ENCODE measurements at places on chromosomes 2 and 18.

- DNase-seq = no peak
Observed at GRCh38 chr2:41954304-41955291, 93.2 kb upstream of the PKDCC start.

- no peak for DNase-seq
Observed at GRCh38 chr2:159399716-159400415, 113.4 kb upstream of the WDSUB1 start.

- peak; percentile 16 for DNase-seq
Observed at GRCh38 chr2:160427629-160428404, 65.8 kb downstream of the RBMS1 start.

DNA sequence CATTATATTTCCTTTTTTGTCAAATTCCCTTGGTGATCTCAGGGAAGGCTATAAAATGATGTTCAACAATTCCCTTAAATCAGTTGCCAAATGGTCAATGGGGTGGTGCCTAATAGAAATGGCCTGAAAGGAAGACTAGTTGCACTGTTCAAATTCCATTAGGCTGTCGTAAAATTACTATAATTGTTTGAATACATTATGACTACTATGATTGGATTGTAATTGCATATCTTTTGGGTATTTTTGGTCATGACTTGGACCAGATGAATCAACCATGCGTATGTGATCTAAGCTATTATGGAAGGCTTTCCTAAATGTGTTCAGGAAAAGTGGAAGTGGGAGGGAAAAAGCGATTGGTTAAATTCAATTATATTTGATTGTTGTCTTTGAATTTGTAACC, 41.3 kb upstream of the KCNE4 start:
- DNase-seq = no peak

GRCh38 chr2:238561230-238561629, 134.5 kb downstream of the ASB1 start:
- no peak for DNase-seq

GRCh38 chr18:34872066-34872465, 162.0 kb downstream of the DTNA start:
- DNase-seq = no peak

- DNase-seq = peak; percentile 77
Observed at GRCh38 chr2:96251721-96252292, 14.0 kb downstream of the TMEM127 start.

- DNase-seq = no peak
Observed at GRCh38 chr2:147463881-147464520, 380.8 kb upstream of the ACVR2A start.

GRCh38 chr2:195563857-195564512, 93.0 kb upstream of the SLC39A10 start:
- DNase-seq = no peak

- DNase-seq = no peak
Observed at GRCh38 chr18:22408059-22408458, 9.7 kb downstream of the CTAGE1 start.

GRCh38 chr2:26300234-26300925, 45.6 kb upstream of the SELENOI start:
- no peak for DNase-seq

- DNase-seq = no peak
Observed at GRCh38 chr2:231709636-231709980, 1.3 kb downstream of the PTMA start.

- DNase-seq = no peak
Observed at GRCh38 chr2:16250466-16250865, 310.1 kb downstream of the MYCN start.

DNA sequence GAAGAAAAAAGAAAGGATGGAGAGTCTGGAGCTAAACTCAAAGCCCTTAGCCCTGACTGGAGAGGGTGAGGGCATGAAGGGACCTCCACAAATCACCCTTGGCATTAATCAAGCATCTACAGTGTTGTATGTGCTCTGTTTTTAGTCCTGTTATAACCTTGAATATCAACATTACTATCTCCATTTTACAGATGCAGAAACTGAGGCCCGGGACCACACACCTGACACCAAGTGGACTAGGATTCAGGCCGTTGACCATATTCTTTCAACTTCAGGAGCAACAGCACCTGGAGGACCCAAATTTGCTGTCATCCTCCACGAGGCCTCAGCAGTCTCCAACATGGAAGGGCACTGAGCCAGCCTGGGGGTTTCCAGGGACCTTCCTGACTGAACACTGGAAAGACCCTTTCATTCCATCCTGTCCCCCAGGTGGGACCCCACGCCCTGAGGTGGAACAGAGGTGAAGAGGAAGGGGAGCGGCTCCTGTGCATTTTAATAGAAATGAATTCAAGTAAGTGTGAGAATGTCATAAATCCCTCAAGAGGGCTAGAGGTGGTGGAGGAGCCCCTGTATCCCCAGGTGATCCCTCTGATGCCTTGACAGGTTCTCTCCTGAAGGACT, 41.0 kb downstream of the SERTAD2 start:
- DNase-seq = no peak

- DNase-seq = peak; percentile 68
Observed at GRCh38 chr2:229133155-229133772, 137.8 kb downstream of the PID1 start.

DNA sequence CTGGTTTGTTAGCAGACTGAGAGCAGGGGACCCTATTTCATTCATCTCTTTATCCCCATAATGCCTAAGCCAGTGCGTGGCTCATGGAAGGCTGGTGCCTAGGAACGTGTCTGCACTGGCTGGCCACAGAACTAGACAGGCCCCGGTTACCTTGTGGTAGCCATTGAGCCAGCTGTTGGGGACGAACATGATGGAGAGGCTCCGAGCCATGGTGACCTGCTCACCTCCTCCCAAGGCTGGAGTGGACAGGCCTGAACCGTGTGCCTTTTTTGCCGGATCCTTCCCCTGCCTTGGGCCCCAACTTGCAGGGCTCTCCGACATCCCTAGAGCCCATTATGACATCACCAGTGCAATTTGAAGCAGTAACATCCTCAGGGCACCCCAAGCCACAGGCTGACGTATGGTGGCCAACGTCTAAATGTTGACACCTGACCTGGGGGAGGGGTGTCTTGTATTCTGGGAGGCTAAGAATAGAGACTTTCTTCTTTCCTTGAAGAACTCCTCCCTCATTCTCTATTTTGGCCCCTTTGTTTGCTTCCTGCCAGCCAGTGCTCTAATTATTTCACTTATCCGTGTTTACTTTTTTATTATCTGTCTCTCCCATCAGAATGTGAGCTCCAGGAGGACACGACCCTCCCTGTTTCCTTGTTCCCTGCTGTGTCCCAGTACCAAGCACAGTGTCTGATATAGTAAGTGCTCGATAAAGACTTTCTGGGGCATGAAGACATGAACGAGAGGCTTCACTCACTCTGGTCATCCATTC, 12.2 kb upstream of the DNPEP start:
- no peak for DNase-seq

DNA sequence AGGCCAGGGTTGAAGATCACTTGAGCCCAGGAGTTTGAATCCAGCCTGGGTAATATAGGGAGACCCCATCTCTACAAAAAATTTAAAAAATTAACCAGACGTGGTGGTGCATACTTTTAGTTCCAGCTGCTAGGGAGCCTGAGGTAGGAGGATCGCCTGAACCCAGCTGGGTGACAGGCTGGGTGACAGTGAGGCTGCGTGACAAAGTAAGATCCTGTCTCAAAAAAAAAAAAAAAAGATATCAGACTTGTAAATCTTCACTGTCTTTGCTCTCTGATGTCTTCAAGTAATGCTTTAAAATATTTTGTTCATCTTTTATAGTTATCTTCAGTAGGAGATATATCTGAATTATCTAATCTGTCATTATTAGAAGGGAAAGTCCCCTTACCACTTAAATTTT, 10.5 kb downstream of the CAMKMT start:
- DNase-seq = no peak

DNA sequence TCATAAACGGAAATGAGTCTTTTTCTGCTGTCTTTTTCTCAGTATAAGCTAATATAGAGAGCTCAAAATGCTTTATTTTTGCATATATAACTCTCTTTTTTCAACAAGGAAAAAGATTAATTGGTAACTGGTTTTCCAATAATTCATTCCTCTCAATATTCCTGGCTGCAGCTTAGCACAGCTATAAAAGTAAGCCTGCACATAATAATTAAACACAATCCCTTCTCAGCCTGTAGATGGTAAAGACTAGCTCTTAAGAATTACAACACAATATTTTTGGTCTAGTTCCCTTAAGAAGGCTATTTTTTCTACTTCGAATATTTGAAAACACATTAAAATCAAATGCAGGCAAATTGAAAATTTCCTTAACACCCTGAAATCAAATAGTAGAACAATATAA, 258.0 kb downstream of the DOK6 start:
- no peak for DNase-seq

DNA sequence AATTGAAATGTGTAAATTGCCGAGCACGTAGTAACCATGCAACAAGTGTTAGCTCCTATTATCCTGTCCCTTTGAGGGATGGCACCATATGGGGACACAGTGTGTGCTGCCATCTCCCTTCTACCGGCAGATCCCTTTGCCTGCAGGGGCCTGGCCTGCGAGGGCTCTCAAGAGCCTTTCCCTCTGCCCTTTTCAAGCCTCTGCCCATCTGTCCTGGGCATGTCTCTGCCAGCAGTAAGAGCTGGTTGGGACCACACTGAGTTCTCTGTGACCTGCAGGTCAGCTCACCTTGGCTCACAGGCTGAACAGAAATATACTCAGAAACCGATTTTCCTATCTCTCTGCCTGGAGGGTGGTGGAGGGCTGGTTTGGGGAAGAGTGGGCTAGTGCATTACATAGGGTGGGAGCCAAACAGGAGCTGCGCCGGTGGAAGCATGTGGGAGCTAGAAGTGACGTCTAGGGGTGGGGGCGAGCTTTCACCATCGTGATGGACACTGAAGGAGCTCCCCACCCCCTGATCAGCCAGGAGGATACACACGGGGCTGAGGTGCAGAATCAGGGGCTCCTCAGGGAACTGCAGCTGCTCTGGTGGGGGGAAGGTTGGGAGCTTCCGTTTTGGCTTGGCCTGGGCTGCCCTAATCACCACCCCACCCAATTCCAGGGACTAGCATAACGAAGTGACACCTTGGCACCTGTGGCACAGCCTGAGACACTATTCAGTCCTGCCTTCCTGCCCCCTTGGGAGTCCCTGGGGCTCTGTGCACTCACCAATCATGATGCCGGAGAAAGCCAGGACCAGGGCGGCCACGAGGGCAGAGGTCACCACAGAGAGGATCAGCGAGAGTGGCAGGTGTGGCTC, 109.7 kb downstream of the CLIP4 start:
- no peak for DNase-seq

DNA sequence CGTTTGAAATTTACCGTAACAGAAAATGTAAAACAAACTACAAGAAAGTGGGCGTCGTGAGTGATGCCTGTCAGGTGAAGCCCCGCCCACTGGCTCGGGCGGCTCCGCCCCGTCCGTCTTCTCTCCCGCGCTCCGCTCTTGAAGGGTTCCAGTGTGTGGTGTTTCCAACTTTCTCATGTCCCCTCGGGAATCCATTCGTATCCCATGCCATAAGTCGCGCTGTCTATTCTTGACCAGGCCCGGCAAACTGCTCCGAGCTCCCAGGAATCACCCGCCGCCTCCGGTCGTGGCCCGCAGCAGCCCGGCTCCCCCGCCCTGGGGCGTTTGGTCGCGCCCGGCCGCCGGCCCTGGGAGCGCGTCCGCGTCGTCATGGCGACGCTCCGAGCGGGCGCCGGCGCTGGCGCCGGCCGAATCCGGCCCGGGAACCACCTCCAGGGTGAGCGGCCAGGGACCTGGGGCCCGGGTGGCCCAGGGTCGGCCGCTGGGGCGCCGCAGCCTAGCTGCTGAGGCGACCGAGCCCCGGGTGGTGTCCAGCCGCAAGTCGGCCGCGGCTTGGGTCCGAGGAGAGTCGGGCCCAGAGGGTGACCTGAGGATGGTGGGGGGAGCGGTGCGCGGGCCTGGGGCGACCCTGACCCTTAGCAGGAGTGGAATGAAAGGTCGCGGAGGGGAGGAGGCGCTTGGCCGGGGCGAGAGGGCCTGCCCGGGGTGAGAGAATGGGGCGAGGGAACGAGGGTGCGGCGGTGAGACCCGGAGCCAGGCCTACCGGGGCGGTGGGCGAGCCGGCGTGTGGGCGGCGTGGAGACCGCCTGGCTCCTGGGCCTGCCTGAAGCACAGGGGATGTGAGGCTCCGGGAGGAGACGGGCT, at the start of gene CFAP221:
CFAP221 (plus strand) TSS at position 375 of the 864 bp plus-strand sequence. CDS start 1,683 bp downstream, outside the sequence.
- DNase-seq = peak; percentile 79

DNA sequence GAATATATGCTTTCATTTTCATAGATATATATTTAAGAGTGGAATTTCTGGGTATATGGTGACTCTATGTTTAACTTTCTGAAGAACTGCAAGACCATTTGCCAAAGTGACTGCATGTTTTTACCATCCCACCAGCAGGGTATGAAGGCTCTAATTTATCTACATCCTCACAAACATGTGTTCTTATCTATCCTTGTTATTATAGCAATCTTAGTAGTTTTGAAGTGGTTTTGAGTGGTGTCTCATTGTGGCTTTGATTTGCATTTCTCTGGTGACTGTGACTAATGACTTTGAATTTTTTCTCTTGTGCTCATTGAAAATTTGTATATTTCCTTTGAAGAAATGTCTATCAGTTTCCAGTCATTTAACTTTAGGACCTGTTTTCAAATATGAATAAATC, 310.2 kb upstream of the NRP2 start:
- no peak for DNase-seq

DNA sequence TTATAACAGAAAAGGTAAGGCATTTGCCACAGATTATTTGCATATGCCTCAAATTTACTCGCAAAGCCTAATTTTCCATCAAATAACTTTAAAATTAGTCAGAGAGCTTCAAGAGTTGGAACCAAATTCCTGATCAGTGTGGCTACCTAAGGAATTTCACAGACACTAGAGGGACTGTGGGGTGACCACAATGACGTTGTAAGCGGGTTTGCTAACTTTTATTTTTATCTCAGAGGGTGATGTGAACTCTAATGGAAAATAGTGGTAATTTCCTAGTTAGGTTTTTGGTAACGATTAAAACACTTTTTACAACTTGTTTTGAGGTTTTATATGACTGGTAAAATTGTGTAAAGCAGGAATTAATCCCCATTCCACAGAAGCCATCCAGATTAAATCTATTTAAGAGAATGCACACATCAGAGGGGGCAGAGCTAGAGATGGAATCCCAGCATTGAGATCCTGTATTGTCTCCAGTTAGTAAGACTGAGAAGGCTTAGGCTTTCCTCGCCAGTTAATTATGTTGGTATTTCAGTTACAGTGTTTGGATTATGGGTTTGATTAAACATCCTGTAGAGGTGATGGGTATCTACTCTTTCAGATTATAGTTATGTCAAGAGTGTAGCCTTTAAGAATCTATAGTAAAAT, 129.0 kb downstream of the GPD2 start:
- no peak for DNase-seq

DNA sequence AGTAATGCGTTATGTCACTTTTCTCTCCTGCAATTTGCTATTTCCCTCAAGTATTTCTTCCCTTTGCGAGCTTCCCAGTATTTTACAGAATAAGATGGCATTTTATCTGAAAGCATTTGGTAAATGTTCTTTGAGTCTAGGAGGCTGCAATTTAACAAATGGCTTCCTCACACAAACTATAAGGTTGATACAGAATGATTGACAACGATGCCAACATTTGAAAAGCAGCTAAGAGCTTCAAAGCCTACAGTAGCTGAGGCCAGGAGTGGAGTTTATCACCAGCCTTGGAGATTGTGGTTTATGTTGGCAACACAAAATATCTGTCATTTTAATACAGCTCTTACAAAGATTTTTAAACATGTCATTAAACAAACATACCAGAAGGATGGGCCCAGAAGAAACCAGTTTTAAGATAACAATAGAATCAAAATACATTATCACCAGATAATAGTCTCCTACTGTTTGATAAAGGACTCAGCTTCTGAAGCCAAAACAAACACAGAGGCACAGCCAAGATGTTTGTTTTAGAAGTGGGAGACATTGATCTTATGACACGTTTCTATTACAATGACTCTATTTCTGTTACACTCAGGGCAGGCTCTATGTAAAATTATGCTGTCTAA, 711.4 kb upstream of the ACVR2A start:
- DNase-seq = no peak

GRCh38 chr2:15127876-15128275, 433.3 kb downstream of the NBAS start:
- no peak for DNase-seq
